Stimulated activated CD4-positive, alpha-beta T cell treated with anti-CD3 and anti-CD28 coated beads, TNF-alpha, amount 100 ng/mL, for 4 hours (primary cell): ENCODE measurements at places on chromosomes 2 and 18.

GRCh38 chr2:54545702-54546450 lies 89.7 kb downstream of the SPTBN1 start:
- no peak for DNase-seq

GRCh38 chr2:73205611-73206010 lies 3.2 kb downstream of the NOTO start:
- no peak for DNase-seq

- no peak for DNase-seq
These were observed 68.3 kb downstream of the VWA3B start for GRCh38 chr2:98155291-98155690.

- DNase-seq, result no peak
These were observed 91.2 kb downstream of the SLC8A1 start for GRCh38 chr2:40360652-40361051.

DNA sequence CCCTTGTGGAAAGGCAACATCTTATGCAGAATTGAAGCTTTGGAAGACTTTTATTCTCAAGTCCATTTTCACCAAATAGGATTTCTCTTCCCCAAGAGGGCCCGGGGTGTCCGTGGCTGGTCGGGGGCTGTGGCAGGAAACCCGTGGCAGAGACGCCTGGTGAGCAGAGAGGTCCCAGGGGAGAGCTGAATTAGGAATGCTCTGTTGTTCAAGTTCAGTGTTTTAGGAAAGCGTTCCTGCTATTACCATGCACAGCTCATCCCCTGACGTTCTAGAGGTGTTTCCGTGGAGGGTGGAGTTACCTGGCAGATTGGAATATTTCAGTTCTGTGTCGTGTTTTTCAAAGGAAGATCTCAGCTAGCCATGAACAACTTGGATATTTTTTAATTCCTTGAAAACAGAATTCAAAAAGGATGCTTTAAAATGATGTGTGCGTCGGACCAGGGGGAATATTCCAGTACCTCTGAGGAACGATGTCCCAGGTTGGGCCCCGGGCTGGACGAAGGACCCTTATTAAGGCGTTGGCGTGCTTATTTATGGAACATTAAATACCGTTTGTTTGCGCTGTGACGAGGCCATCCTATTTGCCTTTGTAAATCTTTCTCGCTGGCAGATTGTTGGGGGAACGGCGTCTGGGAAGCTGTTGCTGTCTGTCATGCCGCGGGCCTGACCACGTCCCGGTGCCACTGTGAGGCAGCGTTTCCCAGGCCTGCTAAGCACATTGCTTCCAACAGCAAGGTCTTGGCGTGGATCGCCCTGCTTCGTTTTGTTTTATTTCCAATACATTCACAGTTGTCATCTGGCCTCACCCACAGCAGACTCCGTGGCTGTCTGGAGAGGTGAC lies 8.2 kb downstream of the NFATC1 start:
- DNase-seq, result no peak

DNA sequence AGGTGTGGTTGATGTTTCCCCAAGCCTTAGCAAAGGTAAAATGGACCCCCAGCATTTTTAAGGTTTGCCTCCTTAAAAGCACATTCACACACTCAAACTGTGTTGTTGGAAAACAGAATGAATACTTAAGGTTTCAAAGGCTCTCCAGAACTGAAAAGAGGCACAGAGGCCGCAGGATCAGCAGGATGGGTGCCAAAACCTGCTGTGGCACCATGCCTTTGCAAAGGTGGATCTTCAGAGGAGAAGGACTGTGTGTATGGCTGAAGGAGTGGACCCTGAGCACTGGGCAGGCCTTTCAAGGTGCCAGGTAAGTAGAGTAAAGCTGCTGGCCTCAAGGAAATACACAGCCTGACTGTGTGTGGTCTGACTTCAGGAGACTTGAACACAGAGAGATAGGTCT lies 127.3 kb downstream of the XRCC5 start:
- DNase-seq, result no peak

DNA sequence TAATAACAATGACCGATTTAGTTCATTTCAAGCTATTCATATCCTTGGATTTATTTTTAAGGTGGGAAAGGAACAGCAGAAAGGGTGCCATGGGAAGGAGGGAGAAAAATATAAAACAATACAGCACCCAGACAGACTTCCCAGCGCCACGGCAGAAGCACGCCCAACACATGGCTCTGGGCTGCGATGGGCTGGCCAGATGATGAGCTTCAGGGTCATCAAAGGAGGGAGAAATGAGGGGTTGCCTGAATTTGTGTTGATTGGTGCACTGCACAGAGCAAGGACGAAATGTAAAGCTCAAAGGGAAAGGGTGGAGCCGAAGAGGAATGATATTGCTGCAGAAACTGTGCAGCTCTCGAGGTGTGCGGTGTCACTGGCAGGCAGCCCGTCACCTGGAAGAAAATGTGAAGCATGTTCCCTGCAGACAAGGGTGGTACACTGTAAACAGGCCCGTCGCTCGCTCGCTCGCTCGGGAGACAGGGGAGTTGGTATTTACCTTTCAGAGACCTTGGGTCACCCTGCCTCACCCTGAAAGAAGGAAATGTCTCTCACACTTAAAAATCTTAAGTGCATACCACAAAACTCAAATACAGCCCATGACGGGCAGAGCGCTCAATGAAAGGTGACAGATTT lies 195.5 kb upstream of the CTAGE1 start:
- no peak for DNase-seq

GRCh38 chr2:10030311-10030736 lies 13.0 kb upstream of the KLF11 start:
- no peak for DNase-seq

DNA sequence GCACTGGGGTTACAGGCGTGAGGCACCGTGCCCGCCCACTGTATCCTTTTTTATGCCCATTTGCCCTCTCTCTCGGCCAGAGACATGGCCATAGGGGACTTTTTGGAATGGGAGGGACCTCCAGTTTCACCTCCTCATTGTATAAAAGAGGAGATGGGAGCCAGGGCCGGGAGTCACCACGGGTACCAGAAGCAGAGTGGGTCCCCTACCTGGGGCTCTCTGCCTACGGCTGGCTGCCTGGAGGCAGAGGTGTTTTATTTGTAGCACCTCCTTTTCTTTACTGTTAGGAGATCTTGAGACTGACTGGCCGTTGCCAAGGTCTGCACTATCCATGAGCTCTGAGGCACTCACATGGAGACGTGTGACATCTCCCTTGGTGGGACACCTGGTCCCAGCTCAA lies 162.8 kb downstream of the LDLRAD4 start:
- no peak for DNase-seq

- no peak for DNase-seq
These were observed 815 bp downstream of the GPBAR1 start for GRCh38 chr2:218261423-218262236.

DNA sequence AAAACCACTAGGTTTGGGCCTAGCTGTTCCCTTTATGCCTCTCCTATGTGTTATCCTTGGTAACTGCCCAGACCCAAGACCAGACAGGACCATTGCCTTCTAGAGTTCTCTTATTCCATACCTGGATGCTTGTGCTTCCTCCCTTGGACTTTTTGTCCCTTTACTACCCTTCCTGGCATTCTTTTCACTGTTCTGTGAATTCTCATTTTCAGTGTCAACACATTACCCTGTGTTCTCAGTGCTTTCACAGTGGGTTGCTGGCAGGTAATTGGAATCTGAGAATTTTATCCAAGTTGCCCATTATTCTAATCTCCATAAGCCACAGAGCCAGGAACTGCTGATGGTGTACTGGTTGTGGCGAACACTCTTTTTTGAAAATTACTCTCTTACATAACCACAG lies 41.7 kb downstream of the ZDBF2 start:
- DNase-seq, result no peak

DNA sequence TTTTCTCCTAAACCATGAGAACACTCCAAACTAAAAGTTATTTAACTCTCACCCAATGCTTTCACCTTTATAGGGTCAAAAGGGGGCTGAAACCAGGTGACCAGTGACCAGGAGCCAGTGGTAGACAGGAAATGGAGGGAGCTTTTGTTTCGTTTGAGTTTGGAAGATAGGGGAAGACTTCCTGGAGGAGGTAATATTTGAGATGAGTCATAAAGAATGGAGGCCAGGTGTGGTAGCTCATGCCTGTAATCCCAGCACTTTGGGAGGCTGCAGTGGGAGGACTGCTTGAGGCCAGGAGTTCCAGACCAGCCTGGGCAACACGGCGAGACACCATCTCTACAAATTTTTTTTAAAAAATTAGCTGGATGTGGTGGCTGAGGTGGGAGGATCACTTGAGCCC lies 8.5 kb downstream of the FAM161A start:
- DNase-seq, result no peak

DNA sequence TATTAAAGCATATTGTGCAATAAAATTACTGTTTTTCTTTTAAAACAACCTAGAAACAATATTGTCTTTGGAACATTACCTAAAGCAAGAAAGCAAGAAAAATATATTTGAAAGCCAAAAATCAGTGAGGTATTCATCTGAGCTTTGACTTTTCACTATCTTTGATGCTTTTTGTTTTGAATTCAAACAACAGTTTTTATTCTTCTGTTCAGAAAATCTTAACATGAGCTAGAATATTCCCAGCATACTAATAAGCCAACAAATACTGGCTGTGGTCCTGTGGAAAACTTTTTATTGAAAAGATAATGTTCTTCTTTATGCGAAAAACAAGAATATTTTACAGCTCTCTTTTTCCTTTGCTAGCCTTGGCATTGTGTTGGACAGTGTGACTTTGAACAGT lies 19.8 kb downstream of the FAM171B start:
- no peak for DNase-seq

DNA sequence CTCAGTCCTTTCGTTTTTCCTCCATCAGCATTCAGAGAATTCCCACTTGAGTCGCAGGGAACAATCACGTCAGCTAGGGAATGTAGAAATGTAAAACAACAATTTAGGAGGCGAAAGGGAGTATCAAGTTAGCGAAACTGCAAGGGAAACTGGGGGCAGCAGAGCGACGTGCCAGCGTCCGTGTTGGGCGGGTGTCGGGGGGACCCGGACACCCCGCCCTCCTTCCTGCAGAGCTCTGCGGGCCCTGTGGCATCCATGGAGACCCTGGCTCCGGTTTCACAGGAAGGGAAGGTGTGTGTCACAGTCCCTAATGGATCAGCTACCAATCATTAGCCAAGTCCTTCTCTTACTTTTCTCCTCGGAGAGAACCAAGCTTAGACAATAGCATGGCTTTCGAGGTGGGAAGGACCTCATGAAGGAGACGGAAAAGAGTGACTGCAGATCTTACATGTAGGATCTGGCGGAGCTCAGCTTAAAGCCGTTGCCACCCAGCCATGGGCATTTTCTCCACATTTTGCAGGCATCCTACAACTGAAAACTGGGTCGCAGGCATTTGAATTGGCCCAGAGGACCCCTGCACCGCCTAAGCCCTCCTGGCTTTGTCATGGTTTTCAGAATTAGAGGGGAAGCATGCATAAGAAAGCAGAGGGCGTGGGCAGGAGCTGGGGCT lies 33.7 kb downstream of the SOX11 start:
- no peak for DNase-seq

DNA sequence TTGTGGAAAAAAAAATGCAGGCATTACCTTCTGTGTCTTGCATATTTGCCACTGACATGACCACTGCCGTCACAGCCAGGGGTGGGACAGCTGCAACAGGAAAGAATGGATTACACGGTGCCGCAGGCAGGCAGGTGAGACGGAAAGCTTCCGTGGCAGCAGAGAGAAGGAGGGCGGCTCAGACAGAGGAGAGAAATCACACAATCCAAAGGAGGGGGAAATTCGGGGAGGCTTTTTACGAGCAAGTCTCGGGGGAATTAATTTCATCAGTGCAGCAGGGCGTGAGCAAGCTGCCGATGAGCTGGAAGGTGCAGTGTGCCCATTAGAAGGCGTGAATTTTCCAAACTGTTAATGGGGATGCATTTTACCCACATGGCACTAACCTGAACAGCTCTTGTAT lies 234.8 kb upstream of the PXDN start:
- DNase-seq, result no peak

GRCh38 chr2:137888845-137889244 lies 75.4 kb upstream of the HNMT start:
- DNase-seq, result no peak

DNA sequence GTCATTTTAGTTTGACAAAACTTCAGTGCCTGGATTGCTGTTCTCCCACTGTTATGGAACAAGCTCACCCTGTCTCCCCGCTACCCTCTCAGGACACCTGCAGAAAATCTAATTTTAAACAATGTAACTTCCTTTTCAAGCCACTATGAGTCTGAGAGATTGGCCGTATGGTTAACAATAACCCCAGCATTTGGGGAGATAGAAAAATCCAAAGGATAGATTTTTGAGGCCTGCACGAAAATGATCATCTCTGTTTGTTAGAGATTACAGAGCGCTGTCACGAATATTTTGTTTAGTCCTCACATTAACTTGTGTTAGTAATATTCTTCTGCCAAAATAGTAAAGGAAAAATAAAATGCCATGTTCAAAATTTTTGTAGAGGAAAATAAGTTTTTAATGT lies 24.7 kb downstream of the CAB39 start:
- no peak for DNase-seq

- DNase-seq, result no peak
These were observed 77.9 kb downstream of the TSN start for GRCh38 chr2:121833358-121833723.
